ENCODE measurements at places on chromosomes 1 and 21.

GRCh38 chr1:213585959-213586586, 401.7 kb upstream of the PROX1 start:
- DNase-seq, result no peak

GRCh38 chr1:21508580-21509350, 458 bp upstream of the ALPL start:
- DNase-seq, result no peak

GRCh38 chr1:34885405-34886247, 26.1 kb upstream of the SMIM12 start:
- DNase-seq, result no peak

DNA sequence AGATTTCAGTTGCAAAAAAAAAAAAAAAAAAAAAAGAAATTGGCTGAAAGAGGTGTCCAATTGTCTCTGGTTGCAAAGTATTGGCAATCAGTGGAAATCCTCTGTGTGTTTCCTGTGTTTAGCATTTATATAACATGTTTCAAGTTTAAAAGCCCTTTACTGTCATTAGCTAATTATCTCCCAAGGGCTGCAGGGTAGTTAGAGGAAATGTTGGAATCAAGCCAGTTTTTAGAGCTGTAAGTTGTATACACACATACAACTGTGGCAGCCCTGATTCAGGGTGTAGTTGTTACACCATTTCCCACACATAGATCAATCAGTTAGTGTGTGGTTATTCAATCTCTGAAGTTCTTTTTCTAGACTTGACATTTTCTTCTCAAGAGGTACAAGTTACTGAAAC, 8.9 kb upstream of the ZNF326 start:
- DNase-seq, result no peak

GRCh38 chr21:14968821-14969220, 96.0 kb downstream of the NRIP1 start:
- no peak for DNase-seq

DNA sequence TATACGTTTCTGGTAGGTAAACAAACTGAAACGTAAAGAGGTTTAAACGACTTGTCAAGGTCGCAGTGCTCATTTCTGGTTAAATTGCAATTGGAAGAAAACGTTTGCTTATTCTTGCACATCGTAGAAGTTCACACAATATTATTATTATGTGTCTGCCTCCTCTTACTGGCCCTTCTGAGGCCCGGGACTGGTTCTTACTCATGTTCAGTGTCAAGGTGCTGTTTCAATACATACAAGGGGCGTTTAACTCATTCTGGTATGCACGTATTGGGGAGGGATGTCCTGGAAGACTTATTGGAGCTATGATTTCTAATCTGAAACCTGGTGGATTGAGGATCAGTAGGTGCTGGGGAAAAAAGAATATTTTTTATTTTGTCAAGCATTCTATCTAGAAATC, 932 bp downstream of the RPF1 start:
- DNase-seq, result no peak

GRCh38 chr1:114180742-114181141, 27.1 kb upstream of the SYT6 start:
- DNase-seq, result no peak

DNA sequence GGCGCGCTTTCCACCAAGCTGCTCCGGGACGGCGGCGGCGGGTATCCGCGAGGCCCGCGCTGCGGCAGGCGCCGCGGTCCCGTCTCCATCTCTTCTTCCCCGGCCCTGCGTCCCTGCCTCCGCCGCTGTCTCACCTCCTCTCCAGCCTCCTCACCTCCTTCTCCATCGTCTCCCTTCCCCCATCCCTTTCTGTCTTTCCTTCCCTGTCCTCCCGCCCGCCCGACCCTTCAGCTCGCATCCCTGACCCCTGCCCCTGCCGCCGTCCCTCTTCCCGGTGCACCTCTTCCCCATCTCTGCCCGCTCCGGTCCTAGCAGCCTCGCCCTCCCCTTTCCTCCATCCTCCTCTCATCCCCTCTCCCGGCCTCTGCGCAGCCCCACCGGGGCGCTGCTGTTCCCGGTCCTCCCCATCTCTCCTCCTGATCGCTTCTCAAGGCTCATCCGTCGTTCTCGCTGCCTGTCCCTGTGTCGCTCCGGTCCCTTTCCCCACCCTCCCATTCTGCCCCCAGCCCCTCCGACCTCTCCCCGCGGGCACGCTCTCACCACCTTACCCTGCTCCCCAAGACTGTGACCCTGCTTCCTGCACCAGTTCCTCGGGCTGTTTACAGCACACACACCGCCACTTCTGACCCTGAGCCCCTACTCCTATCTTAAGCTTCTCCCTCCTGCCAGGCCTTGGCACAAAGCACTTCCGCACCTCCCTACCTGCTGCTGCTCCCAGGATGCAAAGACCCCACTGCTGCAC, 760 bp upstream of the NPHP4 start:
- DNase-seq, result no peak

- peak; percentile 50 for DNase-seq
Observed at GRCh38 chr1:44553771-44554170, 120.5 kb downstream of the TMEM53 start.

GRCh38 chr1:163291461-163291860, 30.3 kb upstream of the NUF2 start:
- DNase-seq, result no peak

DNA sequence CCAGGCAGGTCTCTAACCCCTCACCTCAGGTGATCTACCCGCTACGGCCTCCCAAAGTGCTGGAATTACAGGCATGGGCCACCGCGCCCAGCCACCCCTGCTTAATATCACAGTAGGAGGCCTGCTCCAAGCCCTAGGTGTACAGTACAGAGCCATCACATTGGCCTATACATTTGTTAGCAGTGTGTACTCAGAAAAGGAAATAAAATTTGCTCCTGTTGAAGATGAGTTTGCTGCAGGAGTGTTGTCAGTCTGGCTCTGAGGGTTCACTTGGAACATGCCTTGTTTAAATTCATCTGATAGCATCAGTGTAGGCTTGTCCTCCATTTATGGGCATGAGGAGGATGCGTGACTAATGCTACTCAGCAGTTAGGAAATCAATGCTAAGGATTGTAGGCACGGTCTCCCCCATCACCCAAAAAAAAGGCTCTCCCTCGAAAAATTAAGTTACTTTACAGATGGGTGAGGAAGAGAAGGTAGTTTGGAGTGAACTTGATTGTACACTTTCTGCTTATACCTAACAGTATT, 4.6 kb upstream of the ENAH start:
- peak; percentile 74 for DNase-seq

DNA sequence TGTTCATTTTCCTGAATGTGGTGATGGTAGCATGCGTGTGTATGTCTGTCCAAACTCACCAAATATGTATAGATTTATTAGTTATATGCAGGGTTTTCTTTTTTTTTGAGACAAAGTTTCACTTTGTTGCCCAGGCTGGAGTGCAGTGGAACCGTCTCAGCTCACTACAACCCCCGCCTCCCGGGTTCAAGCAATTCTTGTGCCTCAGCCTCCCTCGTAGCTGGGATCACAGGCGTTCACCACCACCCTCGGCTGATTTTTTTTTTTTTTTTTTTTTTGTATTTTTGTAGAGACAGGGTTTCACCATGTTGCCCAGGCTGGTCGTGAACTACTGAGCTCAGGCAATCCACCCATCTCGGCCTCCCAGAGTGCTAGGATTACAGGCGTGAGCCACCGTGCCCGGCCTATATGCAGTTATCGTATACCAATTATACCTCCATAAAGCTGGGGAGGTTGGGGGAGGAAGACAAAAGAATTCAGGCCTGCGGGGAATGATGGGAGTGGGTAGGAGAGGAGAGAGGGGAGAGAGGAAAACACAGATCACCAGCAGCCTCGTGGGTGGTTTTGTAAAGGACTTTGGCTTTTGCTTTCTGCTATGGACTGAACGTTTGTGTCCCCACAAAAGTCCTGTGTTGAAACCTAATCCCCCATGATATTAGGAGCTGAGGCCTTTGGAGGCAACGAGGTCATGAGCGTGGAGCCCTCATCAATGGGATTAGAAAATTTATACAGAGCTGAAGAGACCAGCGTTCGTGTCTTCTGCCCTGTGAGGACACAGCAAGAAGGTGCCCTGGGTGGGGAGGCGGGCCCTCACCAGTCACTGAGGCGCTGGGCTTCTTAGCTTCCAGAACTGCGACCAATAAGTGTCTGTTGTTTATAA, 4.4 kb upstream of the HNRNPU start:
- no peak for DNase-seq

- no peak for DNase-seq
Observed at GRCh38 chr1:228937851-228938536, 202.7 kb downstream of the RHOU start.

- DNase-seq, result no peak
Observed at GRCh38 chr1:96882096-96882495, 160.5 kb downstream of the PTBP2 start.

DNA sequence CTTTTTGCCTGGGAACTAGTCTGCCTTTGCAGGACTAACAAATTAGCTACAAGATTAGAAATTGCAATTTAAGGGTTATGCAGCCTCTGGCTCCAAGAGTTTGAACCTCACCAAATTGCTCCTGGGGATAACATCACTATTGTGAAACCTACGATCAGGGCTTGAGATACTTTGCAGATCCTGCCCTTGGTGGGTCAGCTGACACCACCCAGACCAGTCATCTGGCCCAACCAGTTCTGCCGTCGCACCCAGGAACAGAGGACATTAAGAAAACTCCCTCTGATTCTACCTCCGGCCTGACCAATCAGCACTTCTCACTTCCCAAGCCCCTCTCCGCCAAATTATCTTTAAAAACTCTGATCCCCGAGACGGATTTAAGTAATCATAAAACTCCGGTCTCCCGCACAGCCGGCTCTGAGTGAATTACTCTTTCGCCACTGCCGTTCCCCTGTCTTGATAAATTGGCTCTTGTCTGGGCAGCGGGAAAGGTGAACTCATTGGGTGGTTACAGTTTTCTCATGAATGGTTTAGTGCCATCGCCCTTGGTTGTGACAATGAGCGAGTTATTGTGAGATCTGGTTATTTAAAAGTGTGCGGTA, 32.9 kb upstream of the B3GALT5 start:
- no peak for DNase-seq
